ENCODE measurements at places on chromosomes 1 and 21. TPM values are rescaled to one million over a fixed set of nuclear protein-coding genes. Genes with fewer than 3 reads are reported as not detected.

The EPHB2 gene
- polyA plus RNA-seq = 1.2 TPM

The ARHGEF16 gene
- polyA plus RNA-seq = 1.4 TPM

The NENF gene
- polyA plus RNA-seq = 121 TPM

The S100B gene
- polyA plus RNA-seq = 36.3 TPM

The BARHL2 gene
- polyA plus RNA-seq = not detected

The LCE2A gene
- polyA plus RNA-seq = not detected

The C1QB gene
- polyA plus RNA-seq = 53.5 TPM

The C1orf141 gene
- polyA plus RNA-seq = not detected

The TPR gene
- polyA plus RNA-seq = 17.8 TPM

The KCNK2 gene
- polyA plus RNA-seq = 0.14 TPM

The LCE1F gene
- not detected for polyA plus RNA-seq

The LAPTM5 gene
- polyA plus RNA-seq = 14.4 TPM

The RUNX3 gene
- 0.34 TPM for polyA plus RNA-seq

The LRRC7 gene
- 3.4 TPM for polyA plus RNA-seq

The B3GALT2 gene
- polyA plus RNA-seq = 25.5 TPM

The FCRL2 gene
- polyA plus RNA-seq = not detected

The SCCPDH gene
- polyA plus RNA-seq = 24.3 TPM

The ATP1A4 gene
- 0.07 TPM for polyA plus RNA-seq

The CBR3 gene
- polyA plus RNA-seq = 6.2 TPM

The CD53 gene
- 7.1 TPM for polyA plus RNA-seq

The ACP6 gene
- 13.6 TPM for polyA plus RNA-seq

The LORICRIN gene
- not detected for polyA plus RNA-seq

The RNF19B gene
- 3.8 TPM for polyA plus RNA-seq

The TFF2 gene
- polyA plus RNA-seq = not detected

The PRDM15 gene
- polyA plus RNA-seq = 2.1 TPM

The AMIGO1 gene
- polyA plus RNA-seq = 5.3 TPM

The CRP gene
- polyA plus RNA-seq = 0.18 TPM

The KRTAP12-2 gene
- not detected for polyA plus RNA-seq

The C8A gene
- polyA plus RNA-seq = not detected

The ABCD3 gene
- 24.4 TPM for polyA plus RNA-seq

The ANGPTL3 gene
- polyA plus RNA-seq = not detected

The EPHA10 gene
- 0.36 TPM for polyA plus RNA-seq

The KIF17 gene
- polyA plus RNA-seq = 6.4 TPM

The NCDN gene
- polyA plus RNA-seq = 21.2 TPM

The LENEP gene
- not detected for polyA plus RNA-seq

The CLDN8 gene
- not detected for polyA plus RNA-seq

The PPIH gene
- 27.5 TPM for polyA plus RNA-seq

The OR2AK2 gene
- polyA plus RNA-seq = not detected

The ACTL8 gene
- polyA plus RNA-seq = not detected

The KMO gene
- 0.29 TPM for polyA plus RNA-seq

The FLG2 gene
- not detected for polyA plus RNA-seq

The RGS1 gene
- polyA plus RNA-seq = 5.5 TPM

The AJAP1 gene
- 0.02 TPM for polyA plus RNA-seq

The CELA2B gene
- polyA plus RNA-seq = not detected

The CD84 gene
- 0.61 TPM for polyA plus RNA-seq

The S100A12 gene
- polyA plus RNA-seq = 1.9 TPM

The IL23R gene
- polyA plus RNA-seq = not detected

The NECTIN4 gene
- polyA plus RNA-seq = 0.02 TPM

The ADAMTS4 gene
- polyA plus RNA-seq = 24.4 TPM
